ENCODE measurements at places on chromosomes 11 and 22.

- DNase-seq, result no peak
Observed at GRCh38 chr11:76640501-76640900, 30.0 kb downstream of the LRRC32 start.

- DNase-seq, result no peak
Observed at GRCh38 chr11:78698612-78699011, 123.9 kb upstream of the NARS2 start.

GRCh38 chr11:72782081-72782920 lies 11.5 kb downstream of the STARD10 start:
- peak; percentile 64 for DNase-seq

DNA sequence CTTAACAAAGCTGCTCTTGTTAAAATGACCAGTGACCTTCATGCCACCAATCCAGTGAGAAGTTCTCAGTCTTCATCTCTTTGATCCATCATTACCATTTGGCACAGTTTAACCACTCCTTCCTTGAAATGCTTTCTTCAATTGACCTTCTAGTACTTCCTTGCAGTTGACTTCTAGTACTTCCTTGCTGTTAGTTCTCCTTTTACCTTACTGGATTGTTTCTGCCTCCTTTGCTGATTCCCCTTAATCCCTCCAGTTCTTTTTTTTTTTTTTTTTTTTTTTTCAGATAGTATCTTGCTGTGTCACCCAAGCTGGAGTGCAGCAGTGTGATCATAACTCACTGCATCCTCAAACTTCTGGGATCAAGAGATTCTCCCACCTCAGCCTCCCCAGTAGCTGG lies 66.0 kb upstream of the HORMAD2 start:
- no peak for DNase-seq

DNA sequence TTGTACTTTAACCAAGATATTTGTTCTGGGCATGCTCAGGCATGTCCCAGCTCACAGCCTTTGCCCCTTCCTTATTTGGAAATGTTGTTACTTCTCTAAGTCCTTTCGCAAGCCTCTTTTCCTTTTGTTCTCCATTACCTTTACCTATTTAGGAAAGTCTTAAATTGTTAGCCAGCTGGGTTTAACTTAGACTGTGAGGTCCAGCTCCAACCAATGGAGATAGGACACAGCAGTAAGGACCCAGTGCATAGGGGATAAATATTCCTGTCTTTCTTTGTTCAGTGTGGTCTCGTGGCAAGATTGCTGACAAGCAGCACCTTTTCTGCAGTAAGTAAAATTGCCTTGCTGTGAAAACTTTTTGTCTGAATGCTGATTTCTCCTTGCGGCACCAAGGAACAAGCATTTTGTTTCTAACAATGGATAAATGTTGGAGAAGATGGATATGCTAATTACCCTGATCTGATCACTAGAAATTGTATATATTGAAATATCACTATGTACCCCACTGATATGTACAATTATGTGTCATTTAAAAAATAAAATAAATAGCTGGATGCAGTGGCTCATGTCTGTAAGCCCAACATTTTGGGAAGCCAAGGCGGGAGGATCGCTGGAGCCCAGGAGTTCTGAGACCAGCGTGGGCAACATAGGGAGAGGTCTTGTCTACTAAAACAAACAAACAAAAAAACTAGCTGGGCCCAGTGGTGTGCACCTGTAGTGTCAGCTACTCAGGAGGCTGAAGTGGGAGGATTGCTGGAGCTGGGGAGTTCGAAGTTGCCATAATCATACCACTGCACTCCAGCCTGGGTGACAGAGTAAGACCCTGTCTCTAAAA lies 31.9 kb upstream of the FTH1 start:
- no peak for DNase-seq

DNA sequence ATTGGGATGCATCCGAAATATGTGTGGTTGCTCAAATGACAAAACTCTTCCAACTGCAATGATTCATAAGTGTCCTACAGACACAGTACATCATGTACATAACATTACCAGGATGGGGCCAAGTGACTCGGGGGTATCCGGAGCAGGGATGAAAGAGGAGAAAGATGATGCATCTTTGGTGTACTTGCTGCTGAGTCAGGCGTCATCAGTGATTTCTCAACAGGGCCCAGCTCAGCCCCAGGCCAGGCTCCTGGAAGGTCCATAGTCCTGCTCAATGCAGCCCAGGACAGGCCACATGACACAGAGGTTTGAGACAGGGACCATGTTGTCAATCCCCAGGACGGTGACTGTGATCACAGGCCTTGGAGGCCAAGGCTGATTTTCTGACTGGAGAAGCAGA lies 59.3 kb downstream of the GGTLC2 start:
- DNase-seq, result no peak

DNA sequence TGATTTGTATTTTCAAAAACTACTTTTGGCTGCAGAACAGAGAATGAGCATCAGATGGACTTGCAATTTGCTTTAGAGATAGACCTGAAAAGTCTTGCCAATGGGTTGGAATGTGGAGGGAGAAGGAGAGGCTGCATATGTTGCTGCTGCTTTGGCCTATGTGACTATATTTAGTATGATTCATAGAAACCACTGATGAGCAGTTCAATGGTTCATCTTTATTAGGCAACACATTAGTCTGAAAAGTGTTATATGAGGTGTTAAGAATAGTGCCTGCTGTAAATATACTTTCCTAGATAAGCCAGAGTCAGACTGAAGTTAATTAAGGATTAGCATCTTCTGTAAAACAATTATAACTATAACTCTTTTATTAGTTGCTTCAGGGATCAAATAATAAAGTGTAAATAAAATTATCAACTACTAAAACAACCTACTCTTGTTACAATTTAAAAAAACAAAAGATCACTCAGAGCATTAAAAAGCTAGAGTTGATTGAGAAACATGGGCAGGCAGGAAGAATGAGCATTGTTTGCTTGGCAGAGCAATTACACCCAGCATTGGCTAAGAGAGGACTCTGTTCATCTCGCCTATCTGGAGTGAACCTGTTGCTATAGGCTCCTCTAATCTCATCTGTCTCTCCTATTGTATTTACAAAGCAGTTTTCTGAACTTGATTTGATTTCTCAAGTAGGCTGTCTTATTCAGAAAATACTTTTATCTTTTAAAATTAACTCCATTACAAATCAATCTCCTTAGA lies 36.3 kb downstream of the HORMAD2 start:
- no peak for DNase-seq

- DNase-seq, result peak; percentile 3
Observed at GRCh38 chr11:101996111-101996510, 51.1 kb upstream of the CFAP300 start.

GRCh38 chr11:8018484-8019313 lies 31.6 kb downstream of the EIF3F start:
- peak; percentile 88 for DNase-seq

DNA sequence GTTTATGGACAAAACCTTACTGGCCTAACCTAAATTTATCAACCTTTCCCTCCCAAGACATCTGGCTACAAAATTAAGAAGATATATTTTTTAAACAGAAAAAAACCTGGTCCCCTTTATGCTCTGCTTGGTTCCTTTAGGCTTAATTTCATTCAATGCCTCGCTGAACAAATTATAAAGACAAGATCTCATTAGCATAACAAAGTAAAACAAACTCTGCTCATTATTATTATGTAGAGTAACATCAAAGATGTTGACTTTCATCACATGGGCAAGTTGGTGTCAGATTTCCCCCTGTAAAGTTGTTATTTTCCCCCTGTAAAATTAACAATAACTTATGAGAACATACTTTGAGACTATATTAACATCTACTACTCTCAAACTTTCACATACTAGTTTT lies 11.0 kb downstream of the RRAS2 start:
- DNase-seq, result no peak

DNA sequence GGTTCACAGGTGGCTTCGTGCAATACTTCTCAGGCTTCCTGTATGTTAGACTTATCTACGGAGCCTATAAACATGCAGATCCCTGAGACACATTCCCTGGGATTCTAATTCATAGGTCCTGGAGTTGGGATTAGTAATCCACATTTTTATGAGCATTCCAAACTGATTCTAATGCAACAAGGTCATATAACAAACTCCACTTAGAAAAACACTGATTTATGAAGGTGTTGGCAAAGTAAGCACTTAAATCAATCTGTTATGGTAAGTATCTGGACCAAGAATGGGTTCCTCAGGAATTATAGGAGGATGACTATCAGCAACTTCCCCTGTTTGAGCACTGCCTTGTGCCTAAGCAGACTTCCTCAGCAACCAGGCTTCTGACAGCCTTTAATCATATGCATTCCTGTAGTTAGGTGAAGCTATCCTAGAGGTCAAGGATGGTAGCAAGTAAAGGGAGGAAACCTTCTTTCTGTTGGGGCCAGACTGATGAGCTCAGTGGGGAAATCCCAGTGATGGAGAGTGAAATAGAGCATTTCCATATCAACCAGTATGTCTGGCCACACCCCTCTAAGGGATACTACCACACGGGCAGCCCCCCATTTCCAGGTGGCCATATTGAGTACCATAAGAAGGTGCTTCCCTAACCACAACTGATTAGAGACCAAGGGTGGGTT lies 89.6 kb downstream of the RASSF10 start:
- DNase-seq, result no peak

- DNase-seq, result no peak
Observed at GRCh38 chr22:19762568-19763457, 2.2 kb downstream of the TBX1 start.

- DNase-seq, result no peak
Observed at GRCh38 chr11:127461241-127462064, 460.9 kb upstream of the KIRREL3 start.

DNA sequence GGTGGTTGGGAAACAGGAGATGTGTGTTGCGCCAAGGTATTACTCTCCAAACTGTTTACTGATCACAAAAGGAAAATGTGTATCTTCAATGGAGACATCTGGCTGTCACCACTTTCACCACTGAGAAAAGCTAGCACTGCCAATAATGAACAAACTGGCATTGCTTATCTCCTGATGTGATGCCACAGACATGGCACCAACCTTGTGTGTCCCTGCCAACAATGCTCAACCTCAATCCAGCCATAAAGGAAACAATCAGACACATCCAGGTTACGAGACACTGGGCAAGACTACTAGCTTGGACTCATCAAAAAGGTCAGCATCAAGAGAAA lies 28.1 kb downstream of the GNB1L start:
- no peak for DNase-seq

GRCh38 chr11:88529426-88529825 lies 191.9 kb upstream of the CTSC start:
- DNase-seq, result no peak

- DNase-seq, result peak; percentile 50
Observed at GRCh38 chr22:39253435-39254070, 8.8 kb upstream of the PDGFB start.

GRCh38 chr11:65713212-65713969 lies 1.3 kb downstream of the KAT5 start:
- no peak for DNase-seq

DNA sequence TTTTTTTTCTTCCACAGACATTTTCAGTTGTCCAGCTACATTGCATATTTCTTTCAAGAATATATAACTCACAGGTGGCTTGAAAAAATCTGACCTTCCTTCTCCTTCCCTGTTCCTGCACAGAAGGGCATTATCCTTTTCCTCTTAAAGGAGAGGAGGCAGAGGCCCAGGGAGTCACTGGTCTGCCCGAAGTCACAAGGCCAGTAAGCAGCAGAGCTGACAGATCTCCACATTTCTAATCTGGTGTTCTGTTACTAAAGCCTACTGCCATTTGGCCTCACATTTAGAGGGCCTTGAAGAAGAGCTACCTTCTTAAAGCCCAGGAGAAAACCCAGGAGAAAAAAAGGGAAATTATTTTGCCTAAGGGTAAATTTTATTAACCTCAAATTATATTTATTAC lies 12.3 kb downstream of the ENDOD1 start:
- no peak for DNase-seq

- no peak for DNase-seq
Observed at GRCh38 chr11:112880495-112880894, 80.7 kb upstream of the NCAM1 start.

- DNase-seq, result no peak
Observed at GRCh38 chr11:47791774-47792430, 24.8 kb upstream of the FNBP4 start.

- DNase-seq, result no peak
Observed at GRCh38 chr11:75853971-75854370, 39.0 kb downstream of the UVRAG start.

- no peak for DNase-seq
Observed at GRCh38 chr11:16225623-16226022, 130.7 kb downstream of the SOX6 start.

DNA sequence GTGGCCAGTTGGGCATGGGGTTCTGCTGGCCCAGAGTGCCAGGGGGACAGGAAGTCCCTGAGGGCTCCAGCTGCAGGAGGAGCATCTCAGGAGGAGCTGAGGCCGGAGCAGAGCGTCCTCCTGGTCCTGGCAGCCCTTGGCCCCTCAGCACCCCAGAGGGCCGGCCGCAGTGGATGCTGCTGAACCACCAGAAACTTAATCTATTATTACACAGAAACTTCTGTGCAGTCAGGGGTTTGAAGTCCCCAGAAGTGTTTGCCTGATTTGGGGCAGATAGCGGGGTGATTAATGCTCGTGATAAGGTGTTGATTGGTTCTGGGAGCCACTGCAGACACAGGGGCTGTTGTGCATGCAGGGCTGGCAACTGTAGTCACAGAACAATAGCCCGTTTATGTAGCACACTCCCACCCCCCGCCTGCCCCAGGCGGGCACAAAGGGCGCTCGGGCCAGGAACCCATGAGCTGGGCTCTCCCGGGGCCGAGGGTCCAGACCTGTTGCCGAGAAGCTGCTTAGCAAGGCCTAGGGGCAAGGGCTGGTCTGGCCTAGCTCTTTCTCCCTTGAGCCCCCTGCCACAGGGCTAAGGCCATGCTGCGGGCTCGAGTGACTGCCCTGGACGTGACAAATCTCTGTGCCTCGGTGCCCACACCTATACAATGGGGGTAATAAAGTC lies 29.0 kb upstream of the KCNQ1OT1 start:
- no peak for DNase-seq

DNA sequence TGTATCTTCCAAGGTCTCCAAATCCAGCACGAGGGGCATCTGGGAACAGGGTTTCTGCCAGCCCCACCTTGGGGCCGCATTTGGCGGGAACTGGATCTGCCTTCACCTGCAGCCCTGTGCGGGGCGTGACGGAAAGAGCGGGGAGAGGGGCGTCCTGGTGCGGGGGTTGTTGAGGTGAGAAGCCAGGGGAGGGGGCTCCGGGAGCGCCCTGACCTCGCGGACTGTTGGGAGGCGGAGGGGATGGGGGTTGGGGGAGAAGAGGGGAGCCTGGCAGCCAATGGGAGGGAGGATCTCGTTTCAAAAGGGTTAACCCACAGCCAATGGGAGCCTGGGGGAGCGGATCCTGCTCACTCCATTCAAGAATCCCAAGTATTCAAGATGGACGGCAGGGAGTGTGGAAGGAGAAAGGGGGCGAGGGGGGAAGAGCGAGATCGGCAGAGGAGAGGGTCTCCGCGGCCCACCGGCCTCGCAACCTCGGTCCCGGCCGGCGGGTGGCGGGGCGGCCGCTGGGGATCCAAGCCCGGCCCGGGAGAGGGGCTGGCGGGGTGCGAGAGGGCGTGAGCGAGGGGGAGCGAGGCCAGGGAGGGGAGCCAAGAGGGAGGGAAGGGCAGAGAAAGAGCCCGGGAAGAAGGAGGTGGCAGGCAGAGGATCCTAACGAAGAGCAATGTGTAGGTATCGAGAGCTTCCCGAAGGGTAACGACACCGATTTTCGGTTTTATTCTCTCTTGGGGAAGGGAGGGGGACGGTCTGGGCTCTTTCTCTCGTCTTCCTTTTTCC lies 11.5 kb downstream of the YPEL4 start:
- peak; percentile 78 for DNase-seq
